ENCODE measurements at places on chromosomes 12 and 14.

- no peak for DNase-seq
These were observed 35.9 kb downstream of the RBM19 start for GRCh38 chr12:113930249-113930648.

GRCh38 chr14:91351512-91351862, 66.1 kb downstream of the CCDC88C start:
- DNase-seq, result no peak

DNA sequence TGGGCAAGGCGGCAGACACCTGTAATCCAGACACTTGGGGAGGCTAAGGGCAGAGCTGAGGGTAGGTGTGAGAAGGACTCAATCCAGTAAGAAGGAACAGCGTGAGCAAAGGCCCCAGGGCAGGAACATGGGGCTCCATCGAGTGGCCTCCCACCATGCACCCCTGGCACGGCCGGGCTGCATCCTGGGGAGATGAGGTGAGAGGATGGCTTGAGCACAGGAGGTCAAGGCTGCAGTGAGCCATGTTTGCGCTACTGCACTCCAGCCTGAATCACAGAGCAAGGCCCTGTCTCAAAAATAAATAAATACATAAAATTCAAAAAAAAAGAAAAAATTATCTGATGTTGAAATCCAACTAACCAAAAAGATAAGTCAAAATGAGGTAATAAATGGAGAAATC, 58.5 kb downstream of the ARL6IP4 start:
- no peak for DNase-seq

DNA sequence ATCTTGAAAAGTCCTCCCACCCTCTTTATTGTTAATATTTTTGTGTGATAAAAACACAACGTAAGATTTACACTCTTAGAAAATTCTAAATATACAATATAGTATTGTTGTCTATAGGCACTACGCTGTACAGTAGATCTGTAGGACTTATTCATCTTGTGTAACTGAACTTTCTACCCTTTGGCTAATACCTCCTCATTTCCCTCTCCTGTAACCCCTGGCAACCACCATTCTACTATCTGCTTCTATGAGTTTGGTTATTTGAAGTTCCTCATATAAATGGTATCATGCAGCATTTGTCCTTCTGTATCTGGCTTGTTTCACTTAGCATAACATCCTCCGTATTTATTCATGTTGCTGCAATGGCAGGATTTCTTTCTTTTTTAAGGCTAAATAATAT, 5.2 kb upstream of the CLEC9A start:
- DNase-seq, result no peak

- no peak for DNase-seq
These were observed 77.6 kb downstream of the SLC2A13 start for GRCh38 chr12:40028296-40028695.

GRCh38 chr12:95721320-95721719, 69.2 kb downstream of the NTN4 start:
- DNase-seq, result no peak

DNA sequence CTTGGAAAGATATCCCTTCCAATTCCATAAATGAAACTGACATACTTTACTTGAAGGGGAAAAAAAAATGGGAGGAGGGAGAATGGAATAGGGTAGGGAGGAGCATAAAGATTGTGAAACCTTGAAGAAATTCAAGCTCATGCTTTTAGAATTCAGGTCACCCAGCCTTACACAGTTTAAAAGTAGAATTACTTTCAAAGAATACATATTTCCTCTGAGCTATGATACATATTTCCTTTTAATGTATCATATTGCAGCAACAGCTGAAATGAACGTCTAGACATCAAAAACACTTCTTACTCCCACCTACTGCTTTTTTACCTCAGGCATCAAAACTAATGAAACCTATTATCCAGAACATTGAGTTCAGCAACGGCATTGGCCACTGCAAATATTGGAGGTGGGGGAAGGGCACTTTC, 156.0 kb downstream of the MED13L start:
- DNase-seq, result peak; percentile 46

- DNase-seq, result no peak
These were observed 179.0 kb downstream of the CALM1 start for GRCh38 chr14:90575781-90576180.

GRCh38 chr12:56803750-56804149, 40.6 kb downstream of the HSD17B6 start:
- DNase-seq, result no peak

- no peak for DNase-seq
These were observed 30.6 kb upstream of the SYCP3 start for GRCh38 chr12:101769865-101770264.

DNA sequence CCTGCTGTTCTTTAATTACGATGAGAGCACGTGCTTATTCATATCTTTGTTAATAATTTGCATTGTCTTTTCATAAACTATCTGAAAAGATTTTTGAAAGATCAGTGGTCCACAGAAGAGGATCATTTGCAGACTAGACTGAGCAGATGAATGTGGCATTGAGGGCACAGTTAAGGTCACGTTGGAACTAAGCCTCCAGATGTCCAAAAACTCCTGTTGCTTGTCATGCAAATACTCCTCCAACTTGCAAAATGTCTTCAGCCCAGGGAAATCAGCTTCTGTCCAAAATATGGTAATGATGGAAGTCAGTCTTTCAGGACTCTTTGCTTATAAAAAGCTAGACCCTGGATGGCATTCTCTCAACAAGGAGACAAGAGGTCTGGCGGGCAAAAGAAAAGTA, 201.6 kb upstream of the TMEM260 start:
- no peak for DNase-seq

GRCh38 chr14:52706286-52706685, 714 bp upstream of the PSMC6 start:
- DNase-seq, result no peak

- no peak for DNase-seq
These were observed 79.9 kb downstream of the CHGA start for GRCh38 chr14:93002851-93003298.

- peak; percentile 38 for DNase-seq
These were observed 1.2 kb upstream of the SH2B3 start for GRCh38 chr12:111404362-111405148.

DNA sequence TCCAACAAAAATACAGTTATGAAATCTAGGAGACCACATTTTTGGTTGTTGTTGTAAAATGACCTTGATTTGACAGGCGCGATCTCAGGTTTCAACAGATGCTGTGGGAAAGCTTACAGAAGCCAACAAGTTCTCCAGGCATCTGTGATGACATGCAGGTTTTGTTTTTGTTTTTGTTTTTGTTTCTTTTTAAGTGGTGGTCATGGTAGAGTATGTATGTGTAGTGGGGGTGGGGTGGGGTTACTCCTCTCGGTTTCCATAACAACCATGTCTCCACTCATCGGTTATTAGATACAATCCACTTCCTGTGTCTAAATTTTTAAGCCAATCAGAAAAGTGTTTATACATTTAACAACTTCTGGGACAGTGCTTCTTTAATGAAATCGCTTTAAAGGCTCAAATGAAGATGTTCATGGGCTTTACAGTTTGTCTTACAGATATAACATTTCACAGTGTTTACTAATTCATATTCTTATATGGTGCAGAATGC, 199.9 kb upstream of the FOXN3 start:
- peak; percentile 57 for DNase-seq

DNA sequence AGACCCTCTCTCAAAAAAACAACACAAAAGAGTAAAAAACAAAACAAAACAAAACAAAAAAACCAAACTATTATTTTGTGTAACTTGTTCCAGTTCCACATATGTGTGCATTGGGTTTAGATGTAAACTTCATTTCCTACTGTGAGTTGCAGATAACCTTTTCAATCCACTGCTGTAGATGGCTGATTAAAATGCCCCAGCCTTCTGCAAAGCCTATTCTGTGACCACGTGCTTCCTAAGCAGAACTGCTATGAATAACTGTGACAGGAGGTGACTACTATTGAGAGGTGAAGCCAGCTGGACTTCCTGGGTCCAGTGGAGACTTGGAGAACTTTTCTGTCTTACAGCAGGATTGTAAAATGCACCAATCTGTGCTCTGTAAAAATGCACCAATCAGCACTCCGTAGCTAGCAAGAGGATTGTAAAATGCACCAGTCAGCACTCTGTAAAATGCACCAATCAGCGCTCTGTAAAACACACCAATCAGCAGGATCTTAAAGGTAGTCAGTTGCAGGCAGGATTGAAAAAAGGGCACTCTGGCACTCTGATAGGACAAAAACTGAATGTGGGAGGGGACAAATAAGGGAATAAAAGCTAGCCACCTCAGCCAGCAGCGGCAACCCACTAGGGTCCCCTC, 10.3 kb upstream of the ELK3 start:
- no peak for DNase-seq

- no peak for DNase-seq
These were observed 366.5 kb downstream of the ALG10 start for GRCh38 chr12:34388636-34389377.

DNA sequence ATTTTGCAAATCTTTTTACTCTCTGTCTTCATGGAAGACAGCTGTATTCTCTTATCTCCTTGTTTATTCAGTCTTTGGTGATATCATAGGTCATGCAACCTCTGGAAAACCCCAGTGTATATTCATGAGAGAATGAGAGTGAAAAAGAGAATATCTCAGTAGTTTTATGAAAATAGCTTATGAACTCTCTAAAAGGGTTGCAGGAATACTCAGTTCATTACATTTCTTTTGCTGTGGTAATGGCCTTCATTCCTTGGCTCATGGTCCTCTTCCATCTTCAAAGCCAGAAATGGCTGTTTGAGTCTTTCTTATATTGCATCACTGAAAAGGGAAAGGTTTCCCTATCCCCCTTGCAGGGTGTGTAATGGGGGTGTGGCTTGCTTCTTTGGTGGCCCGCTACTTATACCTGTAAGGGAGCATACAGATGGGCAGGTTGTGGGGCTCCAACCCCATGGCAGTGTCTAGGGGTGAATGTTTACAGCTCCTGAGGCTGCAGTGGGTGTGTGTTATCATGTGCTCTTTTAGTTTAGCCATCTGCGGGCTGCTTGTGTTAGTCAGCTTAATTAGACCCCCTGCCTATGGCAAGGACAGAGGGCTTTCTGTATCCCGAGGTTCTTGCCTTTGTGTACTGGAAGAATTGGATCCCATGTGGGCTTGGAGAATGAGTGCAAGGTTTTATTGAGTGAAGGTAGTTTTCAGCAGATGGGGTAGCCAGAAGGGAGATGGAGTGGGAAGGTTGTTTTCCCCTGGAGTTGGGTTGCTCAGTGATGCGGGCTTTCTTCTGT, 150.2 kb downstream of the CCDC91 start:
- DNase-seq, result peak; percentile 31

- DNase-seq, result no peak
These were observed 44.4 kb downstream of the PRMT8 start for GRCh38 chr12:3535431-3535841.

DNA sequence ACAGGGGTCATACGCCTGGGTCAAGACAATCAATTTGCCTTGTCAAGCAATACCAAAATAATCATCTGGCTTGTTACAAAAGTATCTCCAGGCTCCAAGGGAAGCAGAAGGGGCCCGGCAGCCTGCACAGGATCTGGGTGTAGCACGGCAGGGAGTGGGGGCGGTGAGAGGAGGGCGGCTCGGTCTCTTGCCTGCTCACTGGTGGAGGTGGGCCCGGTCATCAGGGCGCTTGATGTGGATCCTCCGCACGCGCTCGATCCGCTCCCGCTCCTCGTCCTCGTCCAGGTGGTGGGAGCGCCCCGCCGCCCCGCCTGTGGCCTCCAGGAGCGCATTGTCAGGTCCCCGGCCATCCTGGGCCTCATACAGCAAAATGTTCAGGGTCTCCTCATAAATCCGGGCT, 25.7 kb downstream of the KCTD10 start:
- no peak for DNase-seq

GRCh38 chr12:116266631-116267349, 10.7 kb downstream of the MED13L start:
- no peak for DNase-seq

DNA sequence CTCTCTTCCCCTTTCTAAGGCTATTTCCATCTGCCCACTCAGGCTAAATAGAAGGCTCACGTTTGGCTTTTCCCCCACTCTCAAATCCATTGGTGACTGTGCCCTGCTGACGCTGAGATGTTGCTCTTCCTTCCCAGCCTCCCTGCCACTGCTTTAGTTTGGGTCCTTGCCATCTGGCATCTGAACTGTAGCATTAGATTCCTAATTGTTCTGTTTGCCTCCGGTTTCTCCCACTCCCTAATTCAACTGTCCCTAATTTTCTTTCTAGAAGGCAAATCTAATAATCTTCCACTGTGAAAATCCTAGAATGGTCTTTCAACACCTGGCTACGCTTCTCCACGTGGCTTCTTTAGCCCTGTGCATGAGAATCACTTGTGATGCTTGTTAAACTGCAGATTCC, 37.6 kb upstream of the SMOC1 start:
- peak; percentile 38 for DNase-seq

DNA sequence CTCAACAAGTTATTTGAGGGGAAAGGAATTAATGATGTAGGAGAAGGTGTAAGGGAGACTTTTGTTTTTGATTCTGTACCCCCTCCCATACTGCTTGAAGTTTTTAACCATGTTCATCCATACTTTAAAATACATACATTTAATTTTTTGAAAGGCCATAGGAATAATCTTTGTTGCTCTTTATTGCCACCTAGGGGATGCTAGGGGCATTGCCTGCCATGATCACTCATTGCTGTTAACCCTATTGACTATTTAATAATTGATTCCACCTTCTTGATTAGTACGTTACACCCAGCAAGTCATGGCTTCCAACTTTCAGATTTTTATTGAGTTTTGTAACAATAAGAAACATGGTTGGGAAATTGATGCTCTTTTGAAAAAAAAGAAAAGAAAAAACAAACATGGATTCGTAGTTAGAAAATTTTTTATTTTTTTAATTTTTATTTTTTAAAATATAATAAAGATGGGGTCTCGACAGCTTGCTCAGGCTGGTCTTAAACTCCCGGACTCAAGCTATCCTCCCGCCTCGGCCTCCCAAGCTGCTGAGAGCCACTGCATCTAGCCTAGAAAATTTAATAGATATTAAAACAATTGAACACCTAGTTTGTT, 8.5 kb upstream of the PRKAB1 start:
- peak; percentile 80 for DNase-seq

DNA sequence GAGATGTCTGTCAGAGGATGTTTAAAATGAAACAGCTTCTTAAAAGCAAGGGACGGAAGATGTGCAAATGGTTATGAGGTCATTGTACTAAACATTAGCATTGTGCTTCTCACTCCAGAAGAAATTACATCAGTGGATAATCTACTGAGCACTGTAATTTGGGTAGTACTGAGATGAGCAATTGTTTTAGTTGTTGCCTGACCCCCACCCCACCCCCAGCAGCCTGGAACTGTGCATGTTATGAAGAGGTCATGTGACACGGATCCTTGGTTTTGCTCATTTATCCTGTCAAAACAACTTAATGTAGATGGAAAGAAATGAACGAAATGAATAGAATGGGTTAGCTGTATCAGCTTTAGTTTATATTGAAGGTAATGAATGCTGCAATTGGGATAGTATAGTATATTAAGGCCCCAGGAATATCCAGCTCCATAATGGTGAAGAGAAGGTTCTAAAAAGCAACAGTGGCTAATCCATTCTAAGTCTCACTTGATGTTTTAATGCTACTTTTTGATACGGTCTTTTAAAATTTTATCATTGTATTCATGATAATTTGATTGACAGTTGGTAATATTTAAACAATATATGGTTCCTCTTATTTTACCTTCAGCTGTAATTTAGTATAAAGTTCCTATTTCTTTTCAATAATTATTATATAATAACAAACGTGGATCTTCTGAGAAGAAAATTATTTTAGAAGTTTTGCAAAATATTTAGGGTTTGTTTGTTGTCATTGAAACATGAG, 58.5 kb downstream of the WNK1 start:
- DNase-seq, result peak; percentile 81

All from eye (tissue), 1 donor.